ENCODE measurements at places on chromosomes 11 and 22. TPM values are rescaled to one million over a fixed set of nuclear protein-coding genes. Genes with fewer than 3 reads are reported as not detected.

The FXYD2 gene
- total RNA-seq, result 456 TPM

The IL10RA gene
- not detected for total RNA-seq

DNA sequence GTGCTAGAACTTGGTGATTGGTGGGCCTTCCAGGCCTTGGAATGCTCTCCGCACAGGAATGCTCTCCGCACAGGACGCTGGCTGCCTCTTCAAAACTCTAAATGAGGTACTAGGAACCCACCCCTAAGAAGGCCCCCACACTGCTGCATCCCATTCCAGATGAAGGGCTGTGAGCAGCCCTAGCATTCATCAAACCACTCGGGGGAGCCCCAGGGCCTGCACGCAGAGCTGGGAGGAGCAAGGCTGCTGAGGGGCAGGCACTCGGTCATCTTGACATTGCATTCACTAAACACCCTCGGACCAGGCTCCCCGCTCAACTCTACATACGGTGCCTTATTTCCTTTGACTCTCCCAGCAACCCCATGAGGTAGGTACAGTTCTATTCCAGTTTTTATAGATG is 49.2 kb upstream of the EMID1 start:
- no peak for DNase-seq

DNA sequence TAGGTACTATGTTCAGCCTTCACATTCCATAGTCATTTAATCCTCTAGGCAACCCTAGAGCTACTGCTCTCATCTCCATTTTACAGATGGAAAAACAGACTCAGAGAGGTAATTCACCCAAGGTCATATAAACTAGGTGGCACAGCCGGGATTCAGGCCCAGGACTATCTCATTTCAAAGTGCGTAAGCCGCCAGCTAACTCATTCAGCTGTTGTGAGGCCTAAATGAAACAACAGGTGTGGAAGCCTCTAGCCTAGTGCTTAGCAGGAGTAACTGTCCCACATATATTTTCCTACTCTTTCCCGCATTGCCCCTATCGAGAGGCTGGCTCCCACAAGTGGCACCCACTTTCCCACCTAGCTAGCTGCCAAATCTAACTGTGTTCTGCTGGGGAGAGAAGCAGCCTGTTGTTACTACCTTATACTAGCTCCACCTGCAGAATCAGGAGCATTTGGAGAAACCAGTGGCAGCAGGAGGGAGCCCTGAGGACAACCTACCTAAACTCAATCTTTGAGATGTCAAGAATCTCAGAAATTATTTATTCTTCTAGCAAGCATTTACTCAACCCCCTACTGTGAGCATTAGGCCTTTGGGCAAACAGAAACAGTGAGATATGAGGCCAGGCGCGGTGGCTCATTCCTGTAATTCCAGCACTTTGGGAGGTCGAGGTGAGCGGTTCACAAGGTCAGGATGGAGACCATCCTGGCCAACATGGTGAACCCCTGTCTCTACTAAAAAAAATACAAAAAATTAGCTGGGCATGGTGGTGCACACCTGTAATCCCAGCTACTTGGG is 20.9 kb downstream of the PRG3 start:
- no peak for DNase-seq

- no peak for DNase-seq
Observed at GRCh38 chr22:25334162-25334490, 114.7 kb downstream of the CRYBB2 start.

- no peak for DNase-seq
Observed at GRCh38 chr11:2522631-2523255, 77.9 kb downstream of the KCNQ1 start.

- DNase-seq, result no peak
Observed at GRCh38 chr11:44047931-44048431, at the start of gene ACCSL. TSS of gene ACCSL (plus strand) at chr11:44047981. CDS start at chr11:44048037, 56 bp downstream.

- DNase-seq, result no peak
Observed at GRCh38 chr11:131668500-131669400, 298.3 kb downstream of the NTM start.

All from Caki2 (cell line).